ENCODE measurements at places on chromosomes 13 and 19. TPM values are rescaled to one million over a fixed set of nuclear protein-coding genes. Genes with fewer than 3 reads are reported as not detected.

- H3K27ac ChIP-seq = no peak overlapping the region
- H3K4me3 ChIP-seq = no peak overlapping the region
- peaks cover 18% of the 10 kb centered on the region for H3K27me3 ChIP-seq
- no peaks in the 10 kb centered on the region for H3K36me3 ChIP-seq
Measured at GRCh38 chr19:33641261-33641660, 19.5 kb downstream of the CHST8 start.

DNA sequence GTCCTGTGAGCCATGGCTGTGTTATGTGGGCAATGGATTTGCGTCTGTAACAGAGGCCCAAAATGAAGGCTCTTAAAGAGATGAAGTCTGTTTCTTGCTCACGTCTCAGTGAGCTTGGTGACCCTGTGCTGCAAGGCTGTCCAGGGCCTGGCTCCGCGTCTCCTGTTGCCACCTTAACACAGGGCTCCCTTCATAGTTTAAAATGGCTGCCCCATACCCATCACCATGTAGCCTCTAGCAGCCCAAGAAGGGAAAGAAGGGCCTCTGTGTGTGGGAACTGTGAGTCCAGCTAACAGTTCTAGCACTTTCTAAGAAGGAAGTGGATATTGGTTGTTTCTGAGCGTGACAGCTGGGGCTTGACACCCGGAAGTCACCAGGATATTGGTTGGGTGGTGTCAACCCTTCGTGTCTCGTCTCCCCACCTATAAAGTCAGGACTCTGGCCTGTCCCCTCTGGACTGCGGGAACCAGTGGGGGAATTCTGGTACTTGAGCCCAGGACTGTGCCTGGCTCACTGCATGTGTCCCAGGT is 20.9 kb downstream of the TMED1 start:
- no peak for DNase-seq
- H3K27me3 ChIP-seq = no peaks in the 10 kb centered on the region
- no peak overlapping the region for H3K4me3 ChIP-seq
- peak overlapping the region; percentile 49 for H3K27ac ChIP-seq
- H3K4me1 ChIP-seq = peaks cover 6% of the 10 kb centered on the region

DNA sequence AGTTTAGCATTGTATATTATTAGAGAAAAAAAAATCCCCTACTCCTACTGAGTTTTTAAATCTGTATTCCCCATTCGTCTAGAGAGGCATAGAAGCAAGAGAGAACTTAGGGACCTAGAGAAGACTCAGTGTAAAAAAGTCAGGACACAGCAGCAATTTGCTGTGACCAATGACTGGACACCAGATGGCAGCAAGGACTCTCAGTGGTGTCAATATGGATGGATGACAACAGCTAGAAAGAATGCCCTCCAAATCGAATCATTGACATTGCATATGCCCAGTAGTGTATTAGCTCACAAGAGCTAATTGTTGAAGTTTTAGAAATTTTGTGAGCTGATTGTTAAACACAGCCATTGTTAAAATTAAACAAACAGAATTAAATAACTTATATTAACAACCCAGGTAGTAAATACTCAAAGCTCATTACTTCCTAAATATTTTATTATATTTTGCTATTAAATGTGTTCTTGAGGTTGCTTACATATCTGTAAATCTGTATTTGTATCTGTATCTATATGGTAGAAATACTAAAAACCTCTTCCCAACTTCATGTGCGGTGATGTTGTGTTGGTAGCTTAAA is 43.9 kb downstream of the SIAH3 start:
- H3K4me3 ChIP-seq = no peak overlapping the region
- no peaks in the 10 kb centered on the region for H3K36me3 ChIP-seq
- no peaks in the 10 kb centered on the region for H3K27me3 ChIP-seq

DNA sequence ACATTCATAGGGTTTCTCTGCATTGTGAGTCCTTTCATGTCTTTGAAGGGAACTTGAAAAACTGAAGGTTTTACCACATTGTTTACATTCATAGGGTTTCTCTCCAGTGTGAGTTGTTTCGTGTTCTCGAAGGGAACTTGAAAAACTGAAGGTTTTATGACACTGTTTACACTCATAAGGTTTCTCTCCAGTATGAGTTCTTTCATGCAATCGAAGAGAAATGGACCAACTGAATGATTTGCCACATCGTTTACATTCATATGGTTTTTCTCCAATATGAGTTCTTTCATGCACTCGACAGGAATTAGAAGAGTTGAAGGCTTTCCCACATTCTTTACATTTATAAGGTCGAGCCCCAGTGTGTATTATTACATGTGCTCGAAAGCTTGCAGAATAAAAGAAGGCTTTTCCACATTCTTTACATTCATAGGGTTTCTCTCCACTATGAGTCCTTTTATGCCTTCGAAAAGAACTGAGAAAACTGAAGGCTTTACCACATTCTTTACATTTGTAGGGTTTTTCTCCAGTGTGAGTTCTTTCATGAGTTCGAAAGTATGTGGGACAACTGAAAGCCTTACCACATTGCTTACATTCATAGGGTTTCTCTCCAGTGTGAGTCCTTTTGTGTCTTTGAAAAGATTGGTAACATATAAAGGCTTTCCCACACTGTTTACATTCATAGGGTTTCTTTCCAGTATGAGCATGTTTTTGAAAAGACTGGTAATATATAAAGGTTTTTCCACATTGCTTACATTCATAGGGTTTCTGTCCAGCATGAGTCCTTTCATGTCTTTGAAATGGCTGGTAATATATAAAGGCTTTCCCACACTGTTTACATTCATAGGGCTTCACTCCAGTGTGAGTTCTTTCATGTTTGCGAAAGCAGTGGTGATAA is 20.7 kb downstream of the ZNF14 start:
- no peaks in the 10 kb centered on the region for H3K4me1 ChIP-seq
- H3K36me3 ChIP-seq = peaks cover 25% of the 10 kb centered on the region
- H3K4me3 ChIP-seq = no peak overlapping the region
- no peaks in the 10 kb centered on the region for H3K27me3 ChIP-seq
- H3K27ac ChIP-seq = no peak overlapping the region

The GNG7 gene
- total RNA-seq = 6.2 TPM

Measured in lower lobe of right lung (tissue), 2 donors.